NCI-H146 (cell line): ENCODE measurements at places on chromosomes 11 and 22.

DNA sequence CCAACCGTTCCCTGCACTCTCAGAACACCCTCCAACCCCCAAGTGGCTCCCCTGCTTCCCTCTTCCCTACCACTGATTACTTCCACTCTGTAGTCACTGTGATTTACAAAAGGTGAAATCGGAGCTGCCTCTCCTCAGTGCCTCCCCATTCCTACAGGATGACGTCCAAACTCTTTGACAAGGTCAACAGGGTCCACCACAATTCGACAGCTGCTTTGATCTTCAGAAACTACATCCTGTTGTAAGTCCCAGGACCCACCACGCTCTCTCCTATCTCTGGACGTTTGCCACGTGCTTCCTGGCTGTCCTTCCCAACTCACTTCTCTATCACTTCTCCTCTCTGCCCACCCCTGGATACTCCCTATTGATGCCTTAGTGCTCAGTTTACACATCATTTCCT is 85.0 kb upstream of the EIF3D start:
- no peak for DNase-seq

- DNase-seq: no peak
Measured at GRCh38 chr11:133917921-133918607, 38.7 kb downstream of the IGSF9B start.

- DNase-seq: peak; percentile 40
Measured at GRCh38 chr11:83611600-83611999, 325.4 kb upstream of the CCDC90B start.

DNA sequence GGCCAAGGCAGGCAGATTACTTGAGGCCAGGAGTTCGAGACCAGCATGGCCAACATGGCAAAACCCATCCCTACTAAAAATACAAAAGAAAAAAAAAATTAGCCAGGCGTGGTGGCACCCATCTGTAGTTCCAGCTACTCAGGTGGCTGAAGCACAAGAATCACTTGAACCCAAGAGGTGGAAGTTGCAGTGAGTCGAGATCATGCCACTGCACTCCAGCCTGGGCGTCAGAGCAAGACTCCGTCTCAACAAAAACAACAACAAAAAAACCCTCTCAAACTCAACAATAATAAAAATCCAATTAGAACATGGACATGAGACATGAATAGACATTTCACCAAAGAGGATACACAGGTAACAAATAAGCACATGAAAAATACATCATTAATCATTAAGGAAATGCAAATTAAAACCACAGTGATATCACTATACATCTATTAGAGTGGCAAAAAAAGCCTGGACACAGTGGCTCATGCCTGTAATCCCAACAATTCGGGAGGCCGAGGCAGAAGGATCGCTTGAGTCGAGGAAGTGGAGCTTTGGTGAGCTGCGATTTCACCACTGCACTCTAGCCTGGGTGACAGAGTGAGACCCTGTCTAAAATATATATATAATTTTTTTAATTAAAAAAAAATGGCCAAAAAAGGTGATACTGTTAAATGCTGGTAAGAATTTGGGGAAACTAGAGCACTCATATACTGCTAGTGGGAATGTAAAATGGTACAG is 12.7 kb upstream of the SEPTIN5 start:
- no peak for DNase-seq

GRCh38 chr11:16111690-16112089 is 244.7 kb downstream of the SOX6 start:
- no peak for DNase-seq

GRCh38 chr11:125123947-125124617 is 12.7 kb upstream of the TMEM218 start:
- DNase-seq: peak; percentile 70

- DNase-seq: no peak
Measured at GRCh38 chr11:124751741-124752470, at the start of gene VSIG2. TSS of gene VSIG2 (minus strand) at chr11:124752255. CDS start at chr11:124752137, 118 bp downstream.

DNA sequence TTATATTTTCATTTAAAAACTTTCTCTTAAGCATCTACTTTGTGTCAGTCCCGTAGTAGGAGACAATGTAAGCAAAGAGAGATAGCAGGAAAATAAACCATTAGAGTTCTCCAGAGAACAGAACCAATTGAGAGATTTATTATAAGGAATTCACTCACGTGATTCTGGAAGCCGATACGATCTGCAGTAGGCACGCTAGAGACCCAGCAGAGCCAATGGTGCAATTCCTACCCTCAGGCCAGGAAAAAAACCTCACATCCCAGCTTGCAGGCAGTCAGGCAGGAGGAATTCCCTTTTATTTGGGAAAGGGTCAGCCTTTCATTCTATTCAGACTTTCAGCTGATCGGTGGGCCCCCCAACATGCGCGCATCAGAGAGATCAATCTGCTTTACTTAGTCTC is 7.3 kb upstream of the PLEKHA7 start:
- DNase-seq: no peak

GRCh38 chr11:41246399-41246745 is 213.1 kb downstream of the LRRC4C start:
- peak; percentile 22 for DNase-seq

DNA sequence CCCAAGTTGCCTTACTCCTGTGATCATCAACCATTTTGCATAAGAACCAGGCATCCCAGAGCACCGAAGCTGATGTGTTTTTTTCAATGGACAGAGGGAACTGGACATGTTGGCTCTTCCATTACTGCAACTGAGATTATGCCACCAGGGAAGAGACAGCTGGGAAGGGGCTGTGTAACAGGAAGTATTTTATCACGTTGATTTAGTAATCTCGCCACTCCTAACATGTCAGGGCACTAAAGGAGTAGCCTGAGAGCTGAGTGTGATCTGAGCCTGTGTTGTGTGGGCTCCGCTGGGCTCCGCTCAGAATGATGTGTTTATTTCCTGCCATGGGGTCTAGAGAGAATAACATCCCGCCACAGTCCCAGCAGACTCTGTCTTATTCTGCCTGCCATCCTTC is 165.4 kb downstream of the GRIK4 start:
- DNase-seq: no peak

DNA sequence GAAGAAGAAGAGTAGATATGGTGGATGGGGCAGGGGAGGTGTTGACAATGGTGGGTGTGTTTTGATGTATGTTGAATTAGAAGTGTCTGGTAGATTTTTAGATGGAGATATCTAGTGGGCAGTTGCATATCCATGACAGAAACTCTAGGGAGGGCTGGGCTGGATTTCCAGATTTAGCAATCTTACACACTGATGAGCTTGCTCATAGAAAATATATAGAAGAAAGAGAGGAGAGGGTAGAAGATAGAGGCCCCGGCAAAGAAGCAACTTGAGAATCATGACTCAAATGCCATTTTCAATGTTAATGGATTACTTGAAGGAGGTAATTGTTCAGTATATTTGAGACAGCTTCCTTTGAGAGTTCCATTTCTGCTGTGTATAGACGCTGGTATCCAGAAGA is 8.2 kb downstream of the REXO2 start:
- no peak for DNase-seq

GRCh38 chr22:31726692-31727091 is 23.2 kb downstream of the PRR14L start:
- no peak for DNase-seq

DNA sequence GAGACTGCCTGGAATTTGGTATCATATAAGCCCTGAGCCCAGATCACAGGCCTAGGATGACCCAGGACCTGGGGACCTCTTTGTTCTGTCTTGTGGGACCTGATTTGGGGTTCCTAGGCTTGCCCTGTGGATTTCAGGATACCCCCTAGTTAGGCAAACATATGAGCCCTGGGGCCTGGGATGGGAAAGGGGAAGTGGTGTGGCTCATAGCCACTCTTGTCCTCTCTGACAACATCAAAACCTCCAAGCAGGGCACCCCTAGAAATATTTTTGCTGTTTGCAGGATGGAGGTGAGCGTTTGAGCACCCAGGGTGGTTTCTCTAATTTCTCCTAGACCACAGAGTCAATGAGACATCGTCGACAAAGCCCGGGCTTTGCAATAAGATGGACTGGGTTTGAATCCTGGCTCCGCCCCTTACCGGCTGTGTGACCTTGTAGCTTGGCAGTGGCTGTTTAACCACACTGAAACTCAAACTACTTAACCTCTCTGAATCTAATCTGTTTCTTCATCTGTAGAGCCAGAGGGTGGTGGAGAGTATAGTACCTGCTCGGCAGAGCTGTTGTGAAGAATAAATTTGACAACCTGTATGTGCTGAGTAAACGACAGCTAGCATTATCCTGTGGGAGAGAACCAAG is 5.3 kb upstream of the LRRC10B start:
- no peak for DNase-seq

- DNase-seq: no peak
Measured at GRCh38 chr11:31625868-31626267, 116.3 kb downstream of the ELP4 start.

DNA sequence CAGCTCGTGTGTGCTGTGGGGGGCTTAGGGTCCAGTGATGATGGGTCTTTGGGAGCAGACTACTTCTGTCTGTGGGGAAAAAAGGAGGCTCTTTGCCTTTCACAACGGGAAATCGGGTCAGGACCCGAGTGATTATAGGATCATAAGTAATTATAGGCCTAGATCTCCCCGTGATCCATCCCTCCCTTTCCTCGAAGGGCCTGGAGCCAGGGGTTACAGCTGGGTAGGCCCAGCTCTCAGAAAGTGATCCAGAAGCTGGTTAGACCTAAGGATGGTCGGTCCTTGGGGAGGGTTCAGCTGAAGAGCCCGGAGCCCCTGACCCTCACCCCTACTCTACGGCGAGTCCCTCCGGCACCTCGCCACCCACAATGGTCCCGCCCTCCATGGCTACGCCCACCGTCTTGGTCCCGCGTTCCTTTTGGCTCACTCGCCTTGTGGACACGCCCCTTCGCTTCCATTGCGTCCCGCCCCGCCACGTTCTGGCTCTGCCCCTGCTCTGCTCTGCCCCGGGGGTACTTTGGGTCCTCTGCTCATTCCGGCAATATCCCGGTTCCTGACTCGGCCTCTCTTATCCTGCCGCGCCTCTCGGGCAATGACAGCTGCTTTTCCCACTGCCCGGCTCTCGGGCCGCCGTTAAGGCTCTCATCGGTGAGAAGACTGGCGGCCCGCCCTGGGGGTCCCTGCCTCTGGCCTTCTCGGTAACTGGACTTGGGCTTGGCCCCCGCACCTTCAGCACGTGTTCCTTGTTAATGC is 5.0 kb downstream of the IGSF22 start:
- DNase-seq: peak; percentile 70

GRCh38 chr11:69928121-69928520 is 108.9 kb upstream of the FGF3 start:
- no peak for DNase-seq

DNA sequence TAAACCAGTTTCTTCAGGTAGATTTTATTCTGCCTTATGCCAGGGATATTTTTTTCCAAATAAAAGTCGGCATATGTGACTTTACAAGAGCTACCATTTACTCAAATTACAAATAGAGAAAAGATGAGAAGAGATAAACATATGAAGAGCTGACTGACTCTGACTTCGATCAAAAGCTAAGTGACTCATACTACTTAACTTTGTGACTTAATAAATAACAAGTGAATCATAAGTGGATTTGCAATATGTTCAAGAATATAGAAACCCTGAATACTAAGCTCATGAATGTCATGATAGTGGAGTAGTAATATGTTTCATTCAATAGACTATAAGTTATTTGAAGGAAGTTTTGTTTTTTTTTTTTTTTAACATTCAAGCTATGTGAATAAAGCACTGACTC is 130.5 kb upstream of the ANO3 start:
- DNase-seq: no peak

GRCh38 chr22:49359076-49359475 is 468.6 kb downstream of the BRD1 start:
- no peak for DNase-seq

DNA sequence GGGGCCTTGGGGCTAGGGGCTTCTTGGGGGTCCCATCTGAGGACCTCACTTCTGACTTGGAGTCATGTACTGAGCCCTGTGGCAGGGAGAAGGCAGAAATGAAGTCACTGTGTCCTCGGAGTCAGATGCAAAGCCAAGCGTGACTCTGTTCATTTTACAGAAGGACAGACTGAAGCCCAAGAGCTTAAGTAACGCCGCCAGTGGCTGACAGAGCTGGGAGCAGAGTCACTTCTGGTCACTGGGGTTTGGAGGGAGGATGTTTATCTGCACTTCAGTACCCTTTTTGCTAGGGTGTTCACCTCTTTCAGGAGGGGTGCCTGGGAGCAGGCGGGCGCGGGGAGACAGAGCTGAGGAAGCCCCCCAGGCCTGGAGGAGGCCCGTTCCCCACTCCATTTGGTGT is 10.7 kb downstream of the CD6 start:
- DNase-seq: no peak

GRCh38 chr11:119149018-119149785 is at the start of gene ABCG4:
TSS of gene ABCG4 (plus strand) at chr11:119149052. CDS start at chr11:119149966, 914 bp downstream.
- DNase-seq: peak; percentile 51

DNA sequence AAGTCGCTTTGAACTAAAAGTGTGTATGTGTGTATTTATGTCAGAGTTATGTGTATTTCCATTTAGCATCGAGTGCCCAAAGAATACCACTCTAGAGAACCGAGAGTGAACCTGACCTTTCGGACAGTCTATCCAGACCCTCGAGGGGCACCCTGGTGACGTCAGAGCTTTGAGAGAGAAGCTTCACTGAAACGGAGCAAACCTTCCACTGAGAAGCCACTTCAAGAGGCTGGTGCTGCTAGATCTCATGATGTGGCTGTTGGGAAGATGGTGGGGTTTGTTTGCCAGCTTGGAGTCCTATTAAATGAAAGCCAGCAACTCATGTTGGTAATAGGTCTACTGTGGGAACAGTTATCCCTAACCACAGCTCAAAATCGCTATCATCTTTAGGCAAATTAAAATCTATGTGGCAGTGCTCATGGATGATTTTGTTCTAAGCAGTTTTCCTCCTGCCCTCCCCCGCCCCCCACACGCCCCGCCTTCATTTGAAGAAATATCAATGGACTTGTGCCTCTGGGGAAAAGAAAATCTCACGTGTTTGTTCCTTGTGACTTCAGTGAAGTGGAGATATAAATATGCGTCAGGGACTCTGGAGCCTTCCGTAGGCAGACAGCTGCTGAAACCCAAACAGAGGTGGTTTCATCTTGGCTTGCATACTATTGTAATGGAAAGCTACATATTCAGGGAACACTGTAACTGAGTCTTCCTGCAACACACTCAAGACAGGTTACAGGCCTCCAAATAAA is 22.4 kb upstream of the C11orf96 start:
- DNase-seq: no peak

- no peak for DNase-seq
Measured at GRCh38 chr11:37804666-37805065, 1206.6 kb upstream of the RAG2 start.

GRCh38 chr11:73047773-73048371 is 94.2 kb downstream of the FCHSD2 start:
- peak; percentile 85 for DNase-seq
